ENCODE measurements at places on chromosomes 1 and 21.

DNA sequence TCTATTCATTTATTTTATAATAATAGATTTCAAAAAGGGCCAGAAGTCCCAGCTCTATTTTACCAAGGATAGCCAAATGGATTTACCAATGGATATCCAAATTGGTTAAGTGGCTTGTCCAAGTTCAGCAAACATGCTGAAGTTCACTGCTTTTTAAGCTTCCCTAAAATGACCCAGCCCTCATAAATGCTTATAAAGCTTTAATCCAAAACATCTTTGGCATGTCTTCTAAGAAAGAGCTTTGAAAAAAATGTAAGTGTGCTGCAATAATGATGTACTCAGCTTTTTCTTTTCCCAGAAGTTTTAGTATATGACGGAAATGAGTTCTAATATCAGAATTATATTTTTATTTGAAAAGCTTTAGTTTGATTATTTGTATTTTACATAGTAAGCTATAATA, 451.5 kb upstream of the ADAMTS5 start:
- no peak for DNase-seq

DNA sequence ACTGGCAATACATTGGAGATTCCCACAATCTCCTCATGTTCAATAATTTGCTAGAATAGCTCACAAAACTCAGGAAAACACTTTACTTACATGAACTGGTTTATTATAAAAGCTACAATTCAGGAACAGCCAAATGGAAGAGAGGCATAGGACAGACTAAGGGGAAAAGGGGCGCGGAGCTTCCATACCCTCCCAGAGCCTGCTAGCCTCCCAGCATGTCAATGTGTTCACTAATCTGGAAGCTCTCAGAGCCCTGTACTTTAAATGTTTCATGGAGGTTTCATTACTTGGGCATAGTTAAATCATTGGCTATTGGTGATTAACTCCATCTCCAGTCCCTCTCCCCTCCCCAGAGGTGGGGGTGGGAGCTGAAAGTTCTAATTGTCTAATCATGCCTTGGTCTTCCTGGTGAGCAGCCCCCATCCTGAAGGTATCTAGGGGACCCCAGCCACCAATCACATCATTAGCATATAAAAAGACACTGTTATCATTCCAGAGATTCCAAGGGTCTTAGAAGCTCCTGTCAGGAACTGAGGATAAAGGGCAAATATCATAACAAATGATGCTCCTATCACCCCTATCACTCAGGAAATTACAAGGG, 10.9 kb upstream of the DMRTB1 start:
- DNase-seq, result no peak

DNA sequence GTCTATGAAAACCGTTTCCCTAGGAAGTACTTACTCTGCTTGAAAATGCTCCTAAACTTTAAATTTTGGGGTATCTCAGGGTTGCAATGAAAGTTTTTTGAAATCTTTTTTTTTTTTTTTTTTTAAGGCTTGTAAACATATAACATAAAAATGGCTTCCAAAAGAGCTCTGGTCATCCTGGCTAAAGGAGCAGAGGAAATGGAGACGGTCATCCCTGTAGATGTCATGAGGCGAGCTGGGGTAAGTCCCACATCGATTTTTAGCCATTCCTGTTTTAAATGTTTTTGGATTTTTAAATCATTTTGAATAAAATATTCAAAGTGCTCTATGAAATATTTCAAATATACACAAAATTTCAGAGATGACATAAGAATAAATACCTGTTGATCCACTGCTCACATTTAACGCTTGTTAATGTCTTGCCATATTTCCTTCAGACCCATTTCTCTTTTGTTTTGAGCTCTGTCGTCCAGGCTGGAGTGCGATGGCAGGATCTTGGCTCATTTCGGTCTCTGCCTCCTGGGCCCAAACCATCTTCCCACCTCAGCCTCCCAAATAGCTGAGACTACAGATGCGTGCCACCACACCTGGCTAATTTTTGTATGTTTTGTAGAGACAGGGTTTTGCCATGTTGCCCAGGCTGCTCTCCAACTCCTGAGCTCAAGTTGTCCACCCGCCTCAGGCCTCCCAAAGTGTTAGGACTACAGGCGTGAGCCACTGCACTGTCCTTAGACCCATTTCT, 1.3 kb downstream of the PARK7 start:
- no peak for DNase-seq

DNA sequence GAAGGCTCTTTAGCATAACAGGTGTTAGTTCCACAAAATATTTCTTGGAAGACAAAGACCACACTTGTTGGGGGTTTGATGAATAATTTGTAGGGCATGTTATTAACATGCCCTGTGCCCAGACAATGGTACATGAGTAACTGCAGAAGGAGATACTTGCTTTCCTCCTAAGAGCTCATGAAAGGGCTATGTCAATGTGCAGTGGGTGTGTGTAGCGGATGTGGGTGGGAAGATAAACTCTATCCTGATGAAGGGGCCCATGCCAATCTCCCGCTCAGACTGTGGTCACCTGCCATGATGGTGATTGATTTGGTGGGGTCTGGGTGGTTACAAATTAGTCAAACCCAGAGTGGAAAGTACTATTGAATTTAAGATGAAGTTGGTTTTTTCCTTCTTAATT, 69.8 kb upstream of the DNAH14 start:
- DNase-seq, result no peak

DNA sequence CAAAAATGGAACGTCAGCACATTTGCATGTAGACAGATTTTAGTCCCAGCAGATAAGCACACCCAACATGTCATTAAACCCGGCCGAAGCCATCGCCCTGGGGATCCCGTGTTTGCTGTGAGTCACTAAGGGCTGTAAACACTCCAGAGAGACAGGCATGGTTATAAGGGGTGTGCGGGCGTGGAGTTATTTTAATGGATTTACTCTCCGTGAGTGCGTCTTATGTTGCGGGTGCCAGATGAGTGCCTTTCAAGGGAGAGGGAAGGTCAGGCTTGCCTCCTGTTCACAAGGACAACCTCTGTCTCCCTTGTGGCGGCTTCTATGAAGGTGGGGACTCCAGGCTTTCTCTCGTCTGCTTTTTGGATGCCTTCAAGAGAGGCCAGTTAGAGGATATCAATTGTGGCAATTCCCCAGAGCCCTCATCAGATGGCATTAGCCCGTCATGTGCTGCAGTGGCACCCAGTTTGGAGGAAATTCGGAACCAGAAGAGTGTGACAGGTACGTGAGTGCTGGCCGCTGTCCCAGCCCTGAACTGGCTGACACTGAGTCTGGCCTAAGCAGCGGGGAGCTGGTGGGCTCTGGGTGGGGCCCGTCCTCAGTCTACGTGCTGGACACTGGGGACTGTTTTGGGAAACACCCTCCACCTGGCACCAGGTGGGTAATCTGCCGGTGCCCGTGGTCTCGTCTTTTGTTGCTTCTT, 223.8 kb upstream of the TMEM51 start:
- DNase-seq, result no peak

- DNase-seq, result peak; percentile 10
These were observed 18.9 kb upstream of the LRP8 start for GRCh38 chr1:53346814-53347176.

Data from activated T-cell treated with anti-CD3 and anti-CD28 coated beads, Interleukin-2, amount 50 U/mL, for 48 hours (primary cell).